ENCODE measurements at places on chromosomes 5 and 9. TPM values are rescaled to one million over a fixed set of nuclear protein-coding genes. Genes with fewer than 3 reads are reported as not detected.
A peak's percentile ranks its signal among the peaks of the same experiment; 100 is the strongest.

- peak; percentile 37 for DNase-seq
Measured at GRCh38 chr9:135864447-135865049, 42.8 kb downstream of the CAMSAP1 start.

DNA sequence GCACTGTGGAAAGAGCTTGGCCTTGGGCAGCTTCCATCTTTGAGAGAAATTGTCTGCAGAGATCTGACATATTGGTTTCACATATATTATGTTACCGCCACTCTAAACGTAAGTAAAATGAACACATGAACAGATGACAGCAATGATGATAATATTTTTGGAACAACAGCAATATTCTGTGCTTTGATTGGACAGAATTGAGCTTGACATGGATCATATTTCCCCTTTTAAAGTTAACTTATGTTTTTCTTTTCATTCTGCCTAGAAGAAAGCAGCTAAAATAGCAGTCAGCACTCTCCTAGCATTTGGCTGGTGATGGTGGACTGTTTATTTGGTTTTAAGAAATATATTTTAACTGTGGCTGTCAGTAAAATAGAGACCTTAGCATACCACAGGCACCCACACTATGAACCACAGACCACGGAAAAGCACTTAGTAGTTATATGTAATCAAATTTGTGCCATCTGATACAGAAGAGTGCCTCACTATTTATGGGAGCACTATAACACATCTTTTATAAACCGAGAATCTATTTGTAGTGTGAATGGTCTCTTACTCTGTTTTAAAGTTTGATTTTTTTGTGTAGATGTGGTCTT, 1.8 kb upstream of the CFAP95 start:
- no peak for DNase-seq

Gene CD72
- polyA plus RNA-seq = 3.9 TPM

Gene PTGR1
- 76.4 TPM for polyA plus RNA-seq

Data from left lung (tissue), 14 donors.